ENCODE measurements at places on chromosomes 6 and 20. TPM values are rescaled to one million over a fixed set of nuclear protein-coding genes. Genes with fewer than 3 reads are reported as not detected.

MOG gene
- not detected for total RNA-seq

PRSS35 gene
- total RNA-seq = 0.07 TPM

CLVS2 gene
- 0.15 TPM for total RNA-seq

ALDH8A1 gene
- total RNA-seq = 0.11 TPM

SEC23B gene
- 59.9 TPM for total RNA-seq

SYNDIG1 gene
- 1.4 TPM for total RNA-seq

SDCBP2 gene
- total RNA-seq = 1.5 TPM

LAMA2 gene
- total RNA-seq = 0.31 TPM

GTSF1L gene
- total RNA-seq = not detected

OR14J1 gene
- not detected for total RNA-seq

TNFRSF6B gene
- not detected for total RNA-seq

SMLR1 gene
- total RNA-seq = not detected

TMEM244 gene
- not detected for total RNA-seq

OGFRL1 gene
- 4.1 TPM for total RNA-seq

FAM209B gene
- 0.21 TPM for total RNA-seq

CLPSL1 gene
- total RNA-seq = not detected

CD24 gene
- total RNA-seq = 299 TPM

SULF2 gene
- 22.8 TPM for total RNA-seq

TFAP2D gene
- total RNA-seq = not detected

HAO1 gene
- not detected for total RNA-seq

ZC2HC1B gene
- total RNA-seq = not detected

KIAA1586 gene
- total RNA-seq = 6.2 TPM

MYLK2 gene
- total RNA-seq = 0.66 TPM

ETV7 gene
- total RNA-seq = not detected

HCRTR2 gene
- not detected for total RNA-seq

HEY2 gene
- total RNA-seq = 0.07 TPM

ABHD12 gene
- 130 TPM for total RNA-seq

ACTL10 gene
- not detected for total RNA-seq

PHF3 gene
- 9.4 TPM for total RNA-seq

POM121L2 gene
- not detected for total RNA-seq

RNGTT gene
- total RNA-seq = 8.7 TPM

GUCA1A gene
- total RNA-seq = not detected

SGK2 gene
- 9.9 TPM for total RNA-seq
